Psoas muscle (tissue), 8 donors: ENCODE measurements at places on chromosomes 3 and 15. TPM values are rescaled to one million over a fixed set of nuclear protein-coding genes. Genes with fewer than 3 reads are reported as not detected.

DNA sequence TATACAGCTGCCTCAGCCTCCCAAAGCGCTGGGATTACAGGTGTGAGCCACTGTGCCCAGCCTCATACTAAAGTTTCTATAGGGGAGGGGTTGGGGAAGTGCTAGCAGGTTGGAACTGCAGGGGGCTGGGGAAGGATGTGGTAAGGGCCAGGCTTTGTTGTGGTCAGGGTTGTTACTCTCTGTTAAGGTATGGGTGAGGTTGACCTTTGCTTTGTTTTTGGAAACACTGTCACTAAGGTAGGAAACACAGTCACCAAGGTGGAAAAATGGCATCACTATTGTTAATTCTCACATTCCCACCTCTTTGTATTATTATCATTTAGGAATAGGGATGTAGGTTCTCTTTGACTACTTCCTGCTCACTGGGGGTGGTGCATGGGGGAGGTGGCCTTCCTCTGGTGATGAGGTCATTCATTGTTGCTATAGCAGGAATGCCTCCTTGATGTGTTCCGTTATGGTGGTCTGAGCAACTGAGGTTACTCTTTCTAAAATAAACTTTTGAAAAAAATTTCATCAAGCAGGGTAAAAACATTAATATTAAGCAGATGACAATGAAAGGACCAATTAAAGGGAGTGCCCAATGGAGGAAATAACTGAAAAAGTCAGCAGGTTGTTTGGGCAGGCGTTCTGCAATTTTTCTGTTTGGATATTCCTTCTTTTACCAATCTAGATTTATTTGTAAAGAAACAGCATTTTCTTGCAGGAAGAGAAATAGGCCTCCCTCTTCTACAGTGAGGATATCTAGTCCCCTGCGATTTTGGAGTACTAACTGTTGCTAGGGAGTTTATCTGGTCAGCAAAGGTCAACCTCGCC, 150.5 kb downstream of the WDR76 start:
- no peak overlapping the region for H3K27ac ChIP-seq
- no peaks in the 10 kb centered on the region for H3K27me3 ChIP-seq
- DNase-seq = no peak
- H3K36me3 ChIP-seq = no peaks in the 10 kb centered on the region

DNA sequence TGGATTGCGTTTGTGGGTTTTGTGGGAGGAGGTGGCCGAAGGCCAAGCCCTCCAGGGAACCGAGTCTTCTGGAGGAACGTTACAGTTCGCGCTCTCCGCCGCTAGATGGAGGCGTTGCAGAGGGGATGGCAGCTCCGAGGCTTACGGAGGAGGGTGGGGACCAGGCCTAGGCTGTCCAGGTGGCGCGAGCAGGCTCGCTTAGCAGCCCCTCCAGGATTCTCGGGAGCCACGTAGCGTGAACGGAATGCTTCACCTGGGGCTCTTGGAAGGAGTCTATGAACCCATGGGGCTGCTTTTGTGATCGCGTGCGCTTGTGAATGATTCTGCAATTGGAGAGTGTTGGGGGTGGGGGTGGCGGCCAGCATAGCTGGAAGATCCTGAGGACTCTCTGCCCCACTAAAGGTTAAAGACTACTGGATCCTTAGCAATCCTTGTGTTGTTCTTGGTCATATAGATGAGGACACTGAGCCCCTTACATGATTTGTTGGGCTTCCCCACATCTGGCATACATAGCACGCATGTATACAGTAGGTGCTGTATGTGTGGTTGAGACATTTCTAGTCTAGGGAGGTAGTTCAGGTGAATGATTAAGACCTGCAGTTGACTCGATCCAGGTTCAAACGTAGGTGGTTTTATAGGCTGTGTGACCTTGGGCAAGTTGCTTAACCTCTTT, 25.7 kb downstream of the FAM3D start:
- H3K4me3 ChIP-seq = no peak overlapping the region
- H3K27ac ChIP-seq = no peak overlapping the region
- H3K27me3 ChIP-seq = no peaks in the 10 kb centered on the region
- no peaks in the 10 kb centered on the region for H3K36me3 ChIP-seq

Gene FHIT
- 2.3 TPM for polyA plus RNA-seq

Gene CCR1
- polyA plus RNA-seq = 0.81 TPM

GRCh38 chr15:93948726-93949125, 282.6 kb upstream of the MCTP2 start:
- no peaks in the 10 kb centered on the region for H3K27me3 ChIP-seq
- no peak for DNase-seq
- H3K4me1 ChIP-seq = no peaks in the 10 kb centered on the region
- H3K4me3 ChIP-seq = no peak overlapping the region
- no peaks in the 10 kb centered on the region for H3K36me3 ChIP-seq

Gene SV2B
- 0.25 TPM for polyA plus RNA-seq

GRCh38 chr3:186318135-186318534, 43.9 kb downstream of the DGKG start:
- peaks cover 3% of the 10 kb centered on the region for H3K27me3 ChIP-seq
- no peak overlapping the region for H3K27ac ChIP-seq
- H3K4me3 ChIP-seq = no peak overlapping the region
- no peaks in the 10 kb centered on the region for H3K4me1 ChIP-seq
- no peaks in the 10 kb centered on the region for H3K36me3 ChIP-seq

DNA sequence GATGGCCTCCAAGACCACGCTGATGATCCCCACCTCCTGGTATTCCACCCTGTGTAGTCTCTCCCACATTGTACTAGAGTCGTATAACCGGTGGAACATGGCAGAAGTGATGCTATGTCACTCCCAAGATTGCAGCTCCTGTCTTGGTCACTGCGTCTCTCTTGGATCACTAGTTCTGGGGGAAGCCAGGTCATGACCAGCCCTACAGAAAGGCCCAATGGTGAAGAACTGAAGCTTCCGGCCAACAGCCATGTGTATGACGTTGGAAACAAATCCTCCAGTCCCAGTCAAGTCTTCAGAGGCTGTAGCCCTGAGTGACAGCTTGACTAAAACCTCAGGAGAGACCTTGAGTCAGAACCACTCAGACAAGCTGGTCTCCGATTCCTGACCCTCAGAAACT, 61.9 kb upstream of the FNDC3B start:
- no peaks in the 10 kb centered on the region for H3K36me3 ChIP-seq
- H3K27me3 ChIP-seq = no peaks in the 10 kb centered on the region
- no peaks in the 10 kb centered on the region for H3K4me1 ChIP-seq
- no peak overlapping the region for H3K4me3 ChIP-seq
- no peak for DNase-seq
- H3K27ac ChIP-seq = no peak overlapping the region

GRCh38 chr3:72587282-72587681, 261.0 kb downstream of the SHQ1 start:
- H3K27me3 ChIP-seq = no peaks in the 10 kb centered on the region
- no peaks in the 10 kb centered on the region for H3K4me1 ChIP-seq
- no peak overlapping the region for H3K27ac ChIP-seq
- DNase-seq = no peak
- no peaks in the 10 kb centered on the region for H3K36me3 ChIP-seq

DNA sequence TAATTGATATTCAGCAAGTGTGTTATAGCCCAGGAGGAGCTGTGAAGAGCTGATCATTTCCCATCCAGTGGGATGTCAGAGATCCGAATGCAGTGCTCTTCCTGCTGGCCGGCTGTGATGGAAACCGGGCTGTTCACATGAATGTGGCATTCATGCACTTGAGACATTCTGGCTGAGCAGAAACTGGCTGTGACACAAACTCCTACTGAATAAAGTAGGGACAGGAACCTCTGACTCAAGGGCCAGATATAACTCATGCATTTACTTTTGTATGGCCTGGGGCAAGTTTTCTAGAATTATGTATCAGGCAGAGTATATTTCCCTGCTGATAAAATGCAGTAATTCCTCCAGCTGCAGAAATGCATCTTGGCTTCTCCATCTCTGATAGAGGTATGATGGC, 83.4 kb upstream of the FAM3D start:
- H3K27ac ChIP-seq = no peak overlapping the region
- H3K4me1 ChIP-seq = no peaks in the 10 kb centered on the region
- H3K27me3 ChIP-seq = no peaks in the 10 kb centered on the region
- H3K36me3 ChIP-seq = no peaks in the 10 kb centered on the region

- no peak for DNase-seq
- no peaks in the 10 kb centered on the region for H3K27me3 ChIP-seq
- peaks cover 6% of the 10 kb centered on the region for H3K4me1 ChIP-seq
Measured at GRCh38 chr15:85693277-85693676, 101.4 kb downstream of the KLHL25 start.

DNA sequence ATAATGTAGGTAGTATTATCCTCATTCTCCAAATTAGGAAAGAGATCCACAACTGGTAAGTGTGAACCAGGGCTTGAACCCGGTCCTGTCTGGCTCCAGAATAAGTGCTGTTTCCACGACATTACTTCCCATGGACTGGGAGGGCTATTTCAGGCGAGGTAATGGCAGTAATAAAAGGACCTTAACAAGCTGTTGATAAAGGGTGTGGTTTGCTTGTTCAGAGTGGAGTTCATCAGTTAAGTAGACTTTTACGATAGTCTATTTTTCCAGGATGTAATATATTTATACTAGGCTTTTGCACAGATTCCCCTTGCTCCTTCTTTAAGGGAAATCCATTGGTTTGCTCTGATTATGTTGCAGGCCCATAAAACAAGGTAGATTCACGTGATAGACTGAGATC, 88.4 kb upstream of the TNFAIP8L3 start:
- no peak for DNase-seq
- no peak overlapping the region for H3K27ac ChIP-seq
- H3K4me1 ChIP-seq = no peaks in the 10 kb centered on the region
- H3K27me3 ChIP-seq = no peaks in the 10 kb centered on the region
- H3K4me3 ChIP-seq = no peak overlapping the region
- H3K36me3 ChIP-seq = no peaks in the 10 kb centered on the region

DNA sequence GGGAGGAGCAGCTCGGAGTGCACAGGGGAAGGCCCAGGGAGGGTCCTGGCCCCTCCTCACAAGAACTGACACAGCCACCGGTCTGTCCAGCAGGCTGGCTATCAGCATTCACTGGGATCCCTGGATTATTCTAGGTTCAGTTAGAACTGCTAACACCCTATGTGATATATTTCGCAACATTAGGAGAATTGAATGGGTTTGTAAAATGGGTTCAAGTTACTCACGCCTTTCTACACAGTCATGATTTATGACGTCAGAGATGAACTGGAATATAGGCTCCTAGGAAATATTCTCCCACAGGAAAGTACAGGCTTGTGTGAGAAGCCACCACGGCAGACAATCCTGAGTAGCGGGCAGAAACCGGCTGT, 969 bp upstream of the BSN start:
- H3K4me1 ChIP-seq = peaks cover 10% of the 10 kb centered on the region
- H3K27me3 ChIP-seq = no peaks in the 10 kb centered on the region
- H3K4me3 ChIP-seq = peak overlapping the region; percentile 94
- H3K36me3 ChIP-seq = no peaks in the 10 kb centered on the region
- H3K27ac ChIP-seq = peak overlapping the region; percentile 78

DNA sequence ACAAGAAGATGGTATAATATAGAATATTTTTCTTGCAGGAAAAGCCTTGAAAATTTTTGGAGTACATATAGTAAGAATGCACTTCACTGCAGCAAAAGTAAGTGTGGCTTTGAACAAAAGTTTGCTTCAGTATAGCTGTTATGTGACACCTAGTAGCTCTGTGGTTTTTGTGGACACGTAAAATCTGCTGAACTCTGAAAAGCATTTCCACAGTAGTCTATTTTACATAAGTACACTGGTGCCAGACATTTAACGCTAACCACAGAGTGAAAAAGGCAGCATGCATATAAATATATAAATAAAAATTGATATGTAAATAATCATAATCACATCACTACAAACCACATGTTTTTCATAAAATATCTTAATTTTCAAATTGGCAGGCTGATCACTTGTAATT, 39.8 kb downstream of the CGGBP1 start:
- no peaks in the 10 kb centered on the region for H3K36me3 ChIP-seq
- DNase-seq = no peak
- no peak overlapping the region for H3K4me3 ChIP-seq
- no peaks in the 10 kb centered on the region for H3K4me1 ChIP-seq
- no peaks in the 10 kb centered on the region for H3K27me3 ChIP-seq

- H3K27ac ChIP-seq = no peak overlapping the region
- no peaks in the 10 kb centered on the region for H3K27me3 ChIP-seq
- no peak overlapping the region for H3K4me3 ChIP-seq
- DNase-seq = no peak
- no peaks in the 10 kb centered on the region for H3K36me3 ChIP-seq
Measured at GRCh38 chr3:184802150-184802549, 9.8 kb upstream of the VPS8 start.

DNA sequence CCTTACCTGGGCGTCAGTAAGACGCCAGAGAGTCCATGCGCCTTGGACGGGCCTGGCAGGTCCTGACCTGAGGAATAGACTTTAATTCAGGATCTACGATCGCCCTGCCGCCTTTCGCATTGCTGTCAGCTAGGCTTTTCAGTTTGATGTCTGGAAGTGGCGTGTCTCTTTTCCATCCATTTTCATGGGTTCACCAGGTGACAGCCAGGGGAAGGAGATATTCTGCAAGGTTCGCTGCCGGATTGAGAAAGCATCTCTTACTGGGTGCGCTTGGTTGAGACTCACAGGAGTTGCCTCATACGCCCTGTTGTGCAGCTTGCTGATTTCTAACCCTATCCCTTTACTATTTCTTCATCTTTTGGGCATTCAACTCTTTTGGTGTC, 7.4 kb downstream of the EPHA3 start:
- H3K4me1 ChIP-seq = no peaks in the 10 kb centered on the region
- peak overlapping the region; percentile 59 for H3K4me3 ChIP-seq
- DNase-seq = no peak
- no peak overlapping the region for H3K27ac ChIP-seq

DNA sequence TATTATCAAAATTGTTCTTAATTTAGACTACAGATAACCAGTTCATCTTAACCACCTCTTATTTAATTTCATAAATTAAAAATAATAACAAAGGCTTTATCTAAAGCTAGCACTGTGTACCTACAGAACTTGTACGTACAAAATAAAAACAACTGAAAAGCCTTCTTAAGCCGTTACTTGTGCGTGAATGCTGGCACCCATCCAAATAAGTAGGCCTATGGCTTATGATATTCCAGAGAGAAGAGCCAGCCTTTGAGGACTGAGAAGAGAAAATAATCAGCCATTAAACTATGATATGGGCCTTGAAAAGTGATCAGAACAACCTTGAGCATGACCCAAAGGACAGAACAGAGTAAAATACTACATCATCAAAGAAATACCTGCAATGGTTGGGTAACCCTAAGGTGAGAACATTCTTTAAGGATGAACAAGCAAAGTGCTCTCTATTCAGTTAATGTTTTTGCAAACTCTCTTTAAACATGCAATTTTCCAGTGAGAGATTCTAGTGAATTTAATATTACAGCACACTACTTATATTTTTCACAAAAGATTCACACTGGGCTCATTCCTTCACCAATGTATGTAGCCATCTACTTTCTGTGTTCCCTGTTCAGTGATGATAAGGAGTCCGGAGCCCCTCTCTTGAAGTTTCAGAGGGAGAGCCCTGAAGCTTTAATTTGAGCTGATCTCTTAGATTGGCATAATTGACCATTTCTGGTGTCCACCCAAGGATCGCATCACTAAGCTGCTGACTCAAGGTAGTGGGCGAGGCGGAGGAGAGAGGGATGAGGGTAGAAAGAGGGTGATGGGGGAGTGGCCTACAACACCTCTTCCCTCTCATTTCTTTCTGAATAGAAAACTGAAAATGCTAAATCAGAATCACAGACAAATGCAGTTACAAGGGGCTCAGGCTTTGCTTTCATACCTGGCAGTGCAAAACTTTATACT, 7.7 kb upstream of the ACTC1 start:
- peaks cover 22% of the 10 kb centered on the region for H3K4me1 ChIP-seq
- DNase-seq = no peak
- H3K27me3 ChIP-seq = peaks cover 1% of the 10 kb centered on the region
- H3K27ac ChIP-seq = no peak overlapping the region
- H3K36me3 ChIP-seq = no peaks in the 10 kb centered on the region
- H3K4me3 ChIP-seq = no peak overlapping the region

Gene ALS2CL
- 5.5 TPM for polyA plus RNA-seq

- H3K27ac ChIP-seq = no peak overlapping the region
- H3K27me3 ChIP-seq = no peaks in the 10 kb centered on the region
- H3K4me1 ChIP-seq = no peaks in the 10 kb centered on the region
- no peaks in the 10 kb centered on the region for H3K36me3 ChIP-seq
- no peak overlapping the region for H3K4me3 ChIP-seq
- DNase-seq = no peak
Measured at GRCh38 chr3:144810160-144810559, 838.5 kb downstream of the DIPK2A start.
